ENCODE measurements at places on chromosomes 12 and 14.
A peak's percentile ranks its signal among the peaks of the same experiment; 100 is the strongest.

DNA sequence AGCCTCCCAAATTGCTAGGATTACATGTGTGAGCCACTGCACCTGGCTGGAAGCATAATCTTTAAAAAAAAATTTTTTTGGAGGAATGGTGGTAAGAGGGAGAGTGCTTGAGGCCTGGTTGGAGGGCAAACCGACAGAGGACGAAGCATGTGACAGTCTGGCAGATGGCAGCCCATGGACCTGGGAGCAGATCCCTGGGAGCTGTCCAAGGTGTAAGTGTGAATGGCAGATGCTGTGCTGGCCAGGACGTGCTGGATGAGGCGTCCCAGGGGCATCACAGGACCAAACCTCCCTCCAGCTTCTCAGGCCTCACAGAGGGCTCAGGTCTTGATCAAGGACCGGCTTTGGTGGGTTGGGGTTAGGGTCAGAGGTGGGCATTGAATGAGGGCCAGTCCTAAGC is 128.4 kb upstream of the NCOR2 start:
- no peak for DNase-seq

DNA sequence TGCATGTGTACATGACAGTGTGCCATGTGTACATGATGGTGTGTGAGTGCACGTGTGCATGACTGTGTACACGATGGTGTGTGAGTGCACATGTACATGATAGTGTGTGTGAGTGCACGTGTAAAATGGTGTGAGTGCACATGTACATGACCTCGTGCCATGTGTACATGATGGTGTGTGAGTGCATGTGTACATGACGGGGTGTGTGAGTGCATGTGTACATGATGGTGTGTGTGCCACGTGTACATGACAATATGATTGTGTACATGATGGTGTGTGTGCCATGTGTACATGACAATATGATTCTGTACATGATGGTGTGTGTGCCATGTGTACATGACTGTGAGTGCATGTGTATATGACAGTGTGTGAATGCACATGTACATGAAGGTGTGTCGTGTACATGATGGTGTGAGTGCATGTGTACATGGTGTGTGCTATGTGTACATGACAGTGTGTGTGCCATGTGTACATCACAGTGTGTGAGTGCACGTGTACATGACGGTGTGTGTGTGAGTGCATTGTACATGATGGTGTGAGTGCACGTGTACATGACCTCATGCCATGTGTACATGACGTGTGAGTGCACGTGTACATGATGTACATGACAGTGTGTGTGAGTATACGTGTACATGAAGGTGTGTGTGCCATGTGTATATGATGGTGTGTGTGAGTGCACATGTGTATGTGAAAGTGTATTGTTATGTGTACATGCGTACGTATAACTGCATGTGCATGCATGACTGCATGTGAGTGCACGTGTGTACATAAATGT is 46.3 kb downstream of the FBRSL1 start:
- DNase-seq: no peak

DNA sequence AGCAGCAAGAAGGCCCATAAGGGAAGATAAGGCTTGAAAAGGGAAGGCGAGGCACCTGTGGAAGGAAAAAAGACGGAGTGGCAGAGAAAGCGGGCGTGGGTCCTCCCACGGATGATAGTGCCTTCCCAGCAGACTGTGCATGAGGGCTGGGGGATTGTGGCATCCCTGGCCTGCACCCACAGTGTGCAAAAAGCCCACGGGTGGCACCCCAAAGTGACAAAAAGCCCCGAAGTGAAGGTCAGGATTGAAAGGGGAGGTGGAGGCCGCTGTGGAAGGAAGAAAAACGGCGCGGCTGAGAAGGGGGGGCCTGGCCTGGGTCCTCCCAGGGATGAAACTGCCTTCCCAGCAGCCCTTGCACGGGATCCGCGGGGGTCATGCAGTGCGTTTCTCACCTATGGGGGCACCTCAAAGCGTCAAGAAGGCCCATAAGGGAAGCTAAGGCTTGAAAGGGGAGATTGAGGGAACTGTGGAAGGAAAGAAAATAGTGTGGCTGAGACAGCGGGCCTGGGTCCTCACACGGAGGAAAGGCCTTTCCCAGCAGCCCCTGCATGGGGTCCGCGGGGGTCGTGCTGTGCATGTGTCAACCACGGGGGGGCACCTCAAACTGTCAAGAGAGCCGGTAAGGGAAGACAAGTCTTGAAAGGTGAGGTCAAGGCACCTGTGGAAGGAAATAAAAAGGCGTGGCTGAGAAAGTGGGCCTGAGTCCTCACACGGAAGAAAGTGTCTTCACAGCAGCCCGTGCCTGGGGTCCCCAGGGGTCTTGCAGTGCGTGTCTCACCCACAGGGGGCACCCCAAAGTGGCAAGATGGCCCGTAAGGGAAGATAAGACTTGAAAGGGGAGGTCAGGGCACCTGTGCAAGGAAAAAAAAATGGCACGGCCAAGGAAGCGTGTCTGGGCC is 274.1 kb downstream of the ALG10 start:
- no peak for DNase-seq

GRCh38 chr14:71478542-71478941 is 453.7 kb upstream of the RGS6 start:
- peak; percentile 23 for DNase-seq

DNA sequence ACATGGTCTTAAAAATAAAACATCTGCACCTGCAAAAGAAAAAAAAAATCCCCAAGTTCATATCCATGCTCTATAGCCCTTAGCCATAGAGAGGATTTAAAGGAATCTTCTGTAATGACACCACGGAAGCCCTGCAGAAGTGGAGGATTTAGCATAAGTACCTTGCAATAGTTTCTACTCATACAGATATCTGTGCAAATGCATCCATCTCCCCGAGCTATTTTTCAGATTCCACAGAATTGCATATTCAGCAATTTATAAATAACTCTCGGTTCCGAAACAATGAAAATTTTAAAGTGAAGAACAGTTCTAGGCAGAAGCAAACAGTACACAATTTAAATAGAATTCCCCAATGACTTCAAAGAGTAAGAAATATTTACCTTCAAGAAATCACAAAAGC is 424 bp downstream of the IGF1 start:
- DNase-seq: no peak

GRCh38 chr14:104821229-104821945 is 20.5 kb downstream of the ZBTB42 start:
- DNase-seq: no peak

GRCh38 chr14:31362746-31363145 is 57.6 kb downstream of the HEATR5A start:
- DNase-seq: no peak

GRCh38 chr12:70609739-70610491 is 27.3 kb downstream of the PTPRB start:
- DNase-seq: no peak

DNA sequence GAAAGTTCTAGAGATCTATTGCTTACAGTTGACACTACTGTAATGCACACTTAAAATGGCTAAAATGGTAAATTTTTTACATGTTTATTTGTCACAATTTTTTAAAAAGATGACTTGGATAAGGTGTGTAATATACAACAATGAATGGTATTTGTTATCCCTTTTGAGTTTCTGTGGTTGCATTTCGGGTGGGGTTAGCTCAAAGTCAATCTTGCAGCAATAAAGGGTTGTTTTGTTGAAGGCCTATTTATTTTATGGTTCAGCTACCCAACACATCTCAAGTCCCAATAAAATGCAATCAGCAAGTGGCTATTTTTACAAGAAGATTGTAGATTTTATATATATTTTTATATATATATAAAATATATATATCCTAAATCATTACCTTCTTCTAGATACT is 22.1 kb downstream of the SNRPF start:
- DNase-seq: no peak

DNA sequence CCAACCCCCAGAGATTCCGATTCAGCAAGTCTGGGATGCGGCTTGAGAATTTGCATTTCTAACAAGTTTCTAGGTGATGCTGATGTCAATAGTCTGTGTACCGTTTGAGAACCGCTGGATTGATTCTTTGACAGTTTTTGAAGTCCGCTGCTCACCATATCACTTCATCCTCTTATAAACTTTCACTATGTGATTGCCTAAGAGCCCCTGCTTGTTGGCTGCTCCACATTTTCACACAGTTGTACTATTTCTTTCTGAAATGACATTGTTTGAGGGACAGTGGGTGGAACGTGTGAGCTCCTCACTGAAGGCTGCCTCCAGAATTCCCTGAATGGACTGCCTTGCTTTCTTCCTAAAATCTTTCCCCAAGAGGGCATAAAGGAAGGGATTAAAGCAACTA is 7.7 kb downstream of the C3AR1 start:
- no peak for DNase-seq

DNA sequence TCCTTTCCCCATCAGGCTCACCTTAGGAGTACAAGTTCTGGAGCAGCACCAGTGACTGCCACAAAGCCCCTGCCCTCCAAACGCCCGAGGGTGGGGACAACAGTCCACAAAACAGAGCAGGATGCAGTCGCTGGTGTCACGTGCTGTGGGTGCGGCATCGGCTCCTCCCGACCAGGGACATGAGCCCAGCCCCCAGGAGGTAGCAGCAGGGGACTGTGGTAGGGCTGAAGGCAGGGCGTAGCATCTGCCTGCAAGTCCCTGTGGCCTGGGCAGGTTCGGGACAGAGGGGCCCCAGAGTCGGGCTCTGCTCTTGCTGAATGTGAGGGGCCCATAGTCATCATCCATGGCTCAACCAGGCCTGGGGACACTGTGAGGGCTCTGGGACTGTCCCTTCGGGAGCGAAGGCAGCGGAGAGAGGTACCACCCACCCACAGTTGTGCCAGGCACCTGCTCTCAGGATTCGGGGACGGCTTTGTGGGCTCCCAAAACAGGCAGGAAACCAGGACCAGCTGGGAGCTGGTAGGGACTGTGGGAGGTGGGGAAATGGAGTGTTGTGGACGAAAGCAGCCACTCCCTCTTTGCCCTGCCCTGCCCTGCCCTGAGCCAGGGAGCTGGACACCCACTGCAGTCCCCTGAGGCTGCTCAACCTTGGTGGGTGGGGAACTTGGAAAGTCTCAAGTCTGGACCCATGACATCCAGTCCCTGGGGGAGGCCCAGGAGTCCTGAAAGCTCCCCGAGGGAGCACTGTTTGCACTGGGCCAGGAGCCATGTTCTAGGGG is 30.7 kb downstream of the FBRSL1 start:
- DNase-seq: no peak

- DNase-seq: no peak
These were observed 6.5 kb upstream of the OR4E1 start for GRCh38 chr14:21680072-21680471.

Measured in KG1 (cell line).